ENCODE measurements at places on chromosomes 4 and X.

DNA sequence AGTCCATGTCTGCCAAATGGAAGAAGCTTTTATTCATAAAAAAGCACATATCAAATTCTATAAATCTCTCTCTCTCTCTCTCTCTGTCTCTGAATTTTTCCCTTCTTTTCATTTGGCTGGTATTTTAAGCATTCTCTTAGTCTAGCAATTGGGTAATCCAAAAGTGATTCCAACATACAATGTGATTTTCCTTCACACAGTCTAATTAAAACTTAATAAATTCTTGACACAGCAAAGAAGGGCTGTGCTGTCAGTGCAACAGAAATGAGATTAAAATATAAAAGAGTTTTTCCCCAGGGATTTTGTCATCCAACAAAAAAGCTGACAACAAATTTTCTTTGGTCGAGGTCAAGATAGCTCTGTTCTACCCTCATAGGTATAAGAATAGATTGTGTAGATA is 216.9 kb downstream of the CENPC start:
- no peak for DNase-seq
- H3K27ac ChIP-seq = no peak overlapping the region
- H3K36me3 ChIP-seq = peaks cover 2% of the 10 kb centered on the region
- no peak overlapping the region for H3K4me3 ChIP-seq
- peaks cover 26% of the 10 kb centered on the region for H3K27me3 ChIP-seq
- H3K4me1 ChIP-seq = no peaks in the 10 kb centered on the region

- DNase-seq = no peak
- no peaks in the 10 kb centered on the region for H3K27me3 ChIP-seq
- peaks cover 3% of the 10 kb centered on the region for H3K36me3 ChIP-seq
Measured at GRCh38 chrX:135324463-135324862, 15.2 kb downstream of the ETDC start.

GRCh38 chr4:153156263-153156662 is 48.0 kb upstream of the TRIM2 start:
- peaks cover 22% of the 10 kb centered on the region for H3K4me1 ChIP-seq
- H3K4me3 ChIP-seq = no peak overlapping the region
- no peak overlapping the region for H3K27ac ChIP-seq

DNA sequence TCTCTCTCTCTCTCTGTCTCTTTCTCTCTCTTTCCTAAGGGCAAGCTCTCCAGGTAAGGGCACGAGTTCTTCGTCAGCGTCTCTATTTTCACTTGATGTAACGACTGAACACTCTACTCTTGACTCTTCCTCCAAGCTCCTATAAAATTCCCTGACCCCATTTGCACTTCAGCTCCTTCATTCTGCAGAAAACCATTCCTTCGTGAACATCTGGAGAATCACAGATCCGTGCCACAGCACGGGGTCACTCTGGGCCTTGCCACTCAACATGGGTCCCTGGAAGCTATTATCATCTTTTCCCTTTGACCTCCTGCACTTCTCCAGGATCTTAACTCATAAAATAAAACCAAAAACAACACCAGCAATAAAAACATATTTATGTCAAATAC is 112.0 kb upstream of the LNX1 start:
- peaks cover 6% of the 10 kb centered on the region for H3K4me1 ChIP-seq
- H3K4me3 ChIP-seq = no peak overlapping the region
- DNase-seq = no peak
- H3K36me3 ChIP-seq = no peaks in the 10 kb centered on the region

DNA sequence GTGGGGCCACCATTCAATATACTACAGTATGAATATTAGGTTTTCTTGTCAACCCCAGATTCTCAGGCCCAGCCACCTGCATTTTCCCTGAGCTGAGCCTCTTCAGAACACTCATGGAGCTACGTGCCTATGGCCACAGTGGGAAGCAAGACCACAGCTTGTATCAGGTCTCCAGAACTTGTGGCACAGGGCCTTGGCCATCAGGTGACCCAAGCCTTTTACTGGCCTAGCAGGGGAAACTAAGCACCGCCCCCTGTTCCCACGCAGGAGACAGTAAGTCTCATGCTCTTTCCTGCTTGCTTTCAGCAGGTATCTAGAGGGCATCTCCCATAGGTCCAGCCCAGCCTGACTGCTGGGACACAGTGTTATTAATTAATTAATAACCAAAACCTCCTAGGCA is 138.4 kb upstream of the MAMLD1 start:
- no peak for DNase-seq
- H3K27ac ChIP-seq = no peak overlapping the region
- H3K4me1 ChIP-seq = no peaks in the 10 kb centered on the region
- H3K4me3 ChIP-seq = no peak overlapping the region

DNA sequence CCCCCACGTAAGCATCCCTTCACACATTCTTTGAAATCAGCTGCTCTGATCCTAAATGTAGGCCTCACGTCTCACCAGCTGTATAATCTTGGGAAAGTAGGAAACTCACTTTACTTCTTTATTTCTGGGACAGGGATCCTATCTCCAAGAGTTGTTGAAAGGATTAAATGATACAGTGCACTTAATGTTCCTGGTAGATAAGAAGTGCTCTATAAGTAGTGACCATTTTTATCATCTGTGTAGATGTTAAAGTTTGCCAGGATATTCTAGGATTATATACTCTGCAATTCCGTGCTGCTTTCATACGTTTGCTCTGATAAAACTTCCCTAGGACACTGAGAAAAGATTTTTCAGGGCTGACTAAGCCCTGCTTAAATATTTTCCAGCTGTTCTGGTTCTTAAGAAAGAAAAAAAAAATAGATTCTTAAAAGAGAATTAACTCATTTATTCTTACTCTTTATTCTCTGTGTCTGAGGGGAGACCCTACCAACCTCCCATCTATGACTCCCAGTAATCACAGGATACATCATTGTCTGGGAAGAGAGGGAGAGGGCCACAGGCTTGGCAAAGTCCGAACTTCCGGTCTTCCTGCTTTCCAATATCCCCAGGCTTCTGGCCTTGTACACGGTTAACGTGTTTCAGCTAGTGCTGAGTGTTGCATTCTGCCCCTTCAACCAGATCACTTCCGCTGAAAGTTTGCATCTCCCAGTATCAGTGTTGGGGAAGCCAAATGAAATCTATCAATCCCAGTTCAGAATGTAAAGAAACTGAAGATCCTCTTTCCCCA is 269.2 kb downstream of the TRIML1 start:
- no peak overlapping the region for H3K4me3 ChIP-seq
- H3K27me3 ChIP-seq = no peaks in the 10 kb centered on the region
- no peak overlapping the region for H3K27ac ChIP-seq
- H3K4me1 ChIP-seq = no peaks in the 10 kb centered on the region
